Cardiac muscle cell (in vitro differentiated cells and primary cell): ENCODE measurements at places on chromosomes 12 and 14. TPM values are rescaled to one million over a fixed set of nuclear protein-coding genes. Genes with fewer than 3 reads are reported as not detected.

DNA sequence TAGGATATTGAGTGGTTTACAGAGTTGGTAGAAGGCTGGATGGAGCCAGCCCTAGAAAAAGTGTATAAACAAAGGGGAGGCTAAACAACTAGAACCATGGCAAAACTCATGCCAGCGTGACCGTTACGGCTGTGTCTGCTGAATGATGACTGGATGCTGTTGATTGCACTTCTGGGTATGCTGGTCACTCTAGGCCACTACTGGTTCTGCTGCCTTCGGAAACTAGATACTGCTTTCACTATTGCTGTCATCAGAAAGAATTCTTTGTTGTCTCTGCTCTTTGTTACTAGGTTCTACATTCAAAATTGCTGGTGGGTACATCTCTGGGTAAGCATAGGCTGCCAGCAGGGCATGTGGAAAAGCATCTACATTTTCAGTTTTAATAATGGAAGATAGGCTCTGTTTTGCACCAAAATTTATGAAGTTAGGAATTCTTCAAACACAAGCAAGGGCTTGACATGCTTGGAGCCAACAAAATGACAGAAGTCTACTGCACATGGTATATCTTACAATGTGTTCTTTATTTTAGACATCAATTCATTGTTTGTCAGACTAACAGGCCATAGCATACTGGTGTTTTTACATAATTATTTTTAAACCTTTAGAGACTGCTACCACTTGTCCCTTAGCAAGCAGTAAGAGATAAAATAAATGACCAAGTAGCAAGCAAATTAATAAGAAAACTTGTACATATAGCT lies 15.4 kb downstream of the MON2 start:
- no peak for DNase-seq
- peaks cover 3% of the 10 kb centered on the region for H3K36me3 ChIP-seq
- no peak overlapping the region for H3K27ac ChIP-seq
- H3K27me3 ChIP-seq = no peaks in the 10 kb centered on the region

DNA sequence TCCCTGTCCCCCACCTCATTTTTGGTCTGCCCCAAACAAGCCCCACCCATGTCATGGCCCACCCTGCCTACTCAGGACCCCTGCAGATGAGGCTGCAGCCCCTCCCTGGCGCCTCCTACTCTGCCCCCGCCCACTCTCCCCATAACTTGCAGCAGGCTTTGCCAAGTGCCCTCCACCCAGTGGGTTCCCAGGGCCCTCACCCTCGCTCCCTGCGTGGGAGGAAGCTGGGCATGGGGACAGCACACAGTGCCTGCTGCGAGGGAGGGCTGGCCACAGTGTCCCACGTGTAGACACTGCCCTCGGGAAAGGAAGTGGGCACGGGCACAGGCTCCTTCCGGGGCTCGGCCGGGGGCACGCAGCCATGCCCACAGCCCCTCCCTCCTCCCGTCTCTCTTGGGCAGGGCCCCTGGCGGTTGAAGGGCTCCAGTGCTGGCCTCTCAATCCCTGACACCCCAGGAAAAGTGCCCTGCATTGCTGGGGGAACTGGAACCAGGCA lies 9.4 kb downstream of the AKT1 start:
- H3K36me3 ChIP-seq = no peaks in the 10 kb centered on the region
- H3K27ac ChIP-seq = no peak overlapping the region
- H3K4me1 ChIP-seq = no peaks in the 10 kb centered on the region
- H3K27me3 ChIP-seq = no peaks in the 10 kb centered on the region

- peaks cover 13% of the 10 kb centered on the region for H3K4me1 ChIP-seq
- H3K27me3 ChIP-seq = no peaks in the 10 kb centered on the region
- no peak overlapping the region for H3K4me3 ChIP-seq
- DNase-seq = no peak
- no peak overlapping the region for H3K27ac ChIP-seq
Measured at GRCh38 chr12:116597886-116598285, 38.7 kb downstream of the MAP1LC3B2 start.

The CLEC9A gene
- total RNA-seq = not detected in 2 replicates

The CCDC77 gene
- total RNA-seq = 7.3 and 7.6 TPM in 2 replicates
